ENCODE measurements at places on chromosomes 3 and 15. TPM values are rescaled to one million over a fixed set of nuclear protein-coding genes. Genes with fewer than 3 reads are reported as not detected.

DNA sequence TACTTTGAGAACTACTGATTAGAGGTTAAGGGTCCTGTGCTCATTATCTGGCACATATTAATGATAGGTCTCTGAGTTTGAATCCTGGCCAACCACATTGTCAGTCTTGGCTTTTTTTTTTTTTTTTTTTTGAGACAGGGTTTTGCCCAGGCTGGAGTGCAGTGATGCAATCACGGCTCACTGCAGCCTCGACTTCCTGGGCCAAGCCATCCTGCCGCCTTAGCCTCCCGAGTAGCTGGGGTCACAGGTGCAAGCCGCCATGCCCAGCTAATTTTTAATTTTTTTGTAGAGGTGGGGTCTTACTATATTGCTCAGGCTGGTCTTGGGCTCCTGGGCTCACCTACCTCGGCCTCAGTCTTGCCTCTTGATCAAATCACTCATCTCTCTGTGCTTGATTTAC, 547 bp upstream of the PCCB start:
- peak overlapping the region; percentile 69 for H3K4me3 ChIP-seq
- H3K36me3 ChIP-seq: no peaks in the 10 kb centered on the region
- no peaks in the 10 kb centered on the region for H3K4me1 ChIP-seq
- H3K27me3 ChIP-seq: no peaks in the 10 kb centered on the region
- DNase-seq: no peak

DNA sequence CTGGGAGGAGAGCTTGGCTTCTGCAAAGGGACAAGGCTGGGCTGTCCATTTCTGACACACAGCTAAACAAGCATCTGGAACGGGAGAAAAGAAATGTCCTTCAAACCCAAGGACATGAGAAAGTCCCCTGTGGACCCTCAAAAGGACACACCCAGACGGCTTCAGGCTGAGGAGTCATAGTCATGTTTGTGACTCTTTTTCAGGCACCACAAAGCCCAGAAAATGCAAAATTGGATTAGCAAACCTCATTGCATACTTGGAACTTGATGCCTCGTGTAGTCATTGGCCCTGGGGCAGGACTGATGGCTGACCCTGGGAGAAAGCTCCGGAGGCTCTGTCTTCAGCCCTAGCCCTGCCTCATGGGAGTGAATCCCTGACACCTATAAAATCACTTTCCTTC, 21.5 kb downstream of the FAM174B start:
- H3K27me3 ChIP-seq: no peaks in the 10 kb centered on the region
- H3K36me3 ChIP-seq: no peaks in the 10 kb centered on the region
- no peak for DNase-seq
- no peak overlapping the region for H3K4me3 ChIP-seq
- peaks cover 47% of the 10 kb centered on the region for H3K4me1 ChIP-seq
- no peak overlapping the region for H3K27ac ChIP-seq

- H3K4me3 ChIP-seq: no peak overlapping the region
- H3K27me3 ChIP-seq: peaks cover 12% of the 10 kb centered on the region
- DNase-seq: no peak
- no peaks in the 10 kb centered on the region for H3K4me1 ChIP-seq
These were observed 6.7 kb upstream of the SLC12A8 start for GRCh38 chr3:125219261-125219701.

DNA sequence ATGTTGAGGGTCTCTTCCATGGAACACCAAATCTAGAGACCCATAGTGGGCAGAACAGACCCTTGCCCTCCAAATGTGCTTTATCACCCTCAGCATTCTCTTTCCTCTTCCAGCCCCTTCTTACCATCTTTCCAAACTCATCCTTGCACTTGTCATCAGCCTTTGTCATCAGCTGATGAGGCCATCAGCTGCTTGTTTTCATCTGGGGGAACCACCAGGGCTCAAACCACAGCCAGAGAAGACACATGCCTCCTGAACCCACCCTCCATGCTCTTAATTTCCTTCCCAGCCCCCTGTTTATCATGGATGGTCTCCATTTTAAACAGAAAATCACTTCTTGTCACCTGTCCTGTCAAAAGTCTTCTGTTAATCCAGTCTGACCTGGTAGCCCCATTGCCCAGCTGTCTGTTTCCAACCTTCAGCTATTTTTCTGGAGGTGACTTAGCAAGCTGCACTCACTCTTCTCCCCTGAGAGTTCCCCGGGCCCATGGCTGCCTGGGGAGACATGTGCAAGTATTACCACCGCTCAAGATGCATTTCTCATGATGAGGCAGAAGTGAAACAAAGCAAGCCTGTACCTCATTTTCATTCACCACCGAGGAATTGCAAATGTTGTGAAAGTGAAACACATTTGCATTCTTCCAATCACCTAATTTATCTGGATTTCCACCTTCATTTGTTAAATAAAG, 14.7 kb upstream of the SYNM start:
- H3K36me3 ChIP-seq: no peaks in the 10 kb centered on the region
- no peaks in the 10 kb centered on the region for H3K4me1 ChIP-seq
- DNase-seq: no peak
- H3K4me3 ChIP-seq: no peak overlapping the region

Gene C3orf85
- not detected for total RNA-seq

GRCh38 chr3:63673111-63673510, 20.6 kb downstream of the SNTN start:
- no peaks in the 10 kb centered on the region for H3K36me3 ChIP-seq
- no peak for DNase-seq
- H3K4me3 ChIP-seq: no peak overlapping the region
- H3K27me3 ChIP-seq: no peaks in the 10 kb centered on the region
- no peaks in the 10 kb centered on the region for H3K4me1 ChIP-seq
- no peak overlapping the region for H3K27ac ChIP-seq

DNA sequence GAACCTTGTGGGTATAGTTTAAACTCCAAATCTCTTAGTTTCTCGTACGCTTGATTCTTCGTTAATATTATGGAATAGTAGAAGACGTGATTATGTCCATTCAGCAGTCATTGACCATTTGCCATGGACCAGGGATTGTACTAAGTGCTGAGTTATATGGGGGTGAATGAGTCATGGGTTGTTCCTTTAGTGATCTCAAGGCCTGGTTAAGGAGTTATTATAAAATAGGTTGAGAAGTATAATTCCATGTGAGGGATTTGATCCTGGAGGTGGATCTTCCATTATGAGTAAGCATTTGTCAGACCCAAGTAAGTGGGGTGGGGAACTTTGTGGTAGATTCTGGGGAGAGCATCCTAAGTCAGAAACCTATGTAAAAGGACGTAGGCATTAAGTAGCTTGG, 15.4 kb downstream of the NR2C2 start:
- H3K27ac ChIP-seq: no peak overlapping the region
- H3K4me3 ChIP-seq: no peak overlapping the region
- no peak for DNase-seq
- no peaks in the 10 kb centered on the region for H3K27me3 ChIP-seq
- no peaks in the 10 kb centered on the region for H3K36me3 ChIP-seq

Gene AMIGO3
- 0.82 TPM for total RNA-seq

Gene ZDHHC3
- total RNA-seq: 48.7 TPM

Gene GPR149
- total RNA-seq: not detected

DNA sequence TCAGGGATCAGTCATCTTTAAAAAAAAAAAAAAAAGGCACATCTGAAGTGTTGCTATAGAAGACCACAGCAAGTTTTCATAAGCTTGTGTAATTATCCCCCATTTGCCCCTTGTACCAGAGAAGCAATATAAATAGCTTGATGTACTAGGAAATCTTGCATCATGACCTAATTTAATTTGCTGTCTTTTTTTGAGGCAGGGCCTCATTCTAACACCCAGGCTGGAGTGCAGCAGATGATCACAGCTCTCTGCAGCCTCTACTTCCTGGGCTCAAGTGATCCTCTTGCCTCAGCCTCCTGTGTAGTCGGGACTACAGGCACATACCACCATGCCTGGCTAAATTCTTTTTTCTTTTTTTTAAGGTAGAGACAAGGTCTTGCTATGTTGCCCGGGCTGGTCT, 88.7 kb downstream of the ARIH1 start:
- no peaks in the 10 kb centered on the region for H3K27me3 ChIP-seq
- no peak for DNase-seq
- no peaks in the 10 kb centered on the region for H3K4me1 ChIP-seq

- H3K4me1 ChIP-seq: no peaks in the 10 kb centered on the region
- DNase-seq: no peak
- no peak overlapping the region for H3K27ac ChIP-seq
- H3K27me3 ChIP-seq: no peaks in the 10 kb centered on the region
These were observed 122.7 kb upstream of the TJP1 start for GRCh38 chr15:29944925-29945324.

Gene TMCC1
- 27.6 TPM for total RNA-seq

Gene TMEM43
- 68.0 TPM for total RNA-seq

Gene GOLGA8S
- 0.36 TPM for total RNA-seq

GRCh38 chr3:150069633-150070032, 98.9 kb upstream of the PFN2 start:
- H3K27me3 ChIP-seq: no peaks in the 10 kb centered on the region
- no peaks in the 10 kb centered on the region for H3K36me3 ChIP-seq
- H3K4me3 ChIP-seq: no peak overlapping the region
- peaks cover 9% of the 10 kb centered on the region for H3K4me1 ChIP-seq

Gene AADACL2
- not detected for total RNA-seq

GRCh38 chr3:58556001-58556400, 19.0 kb upstream of the ACOX2 start:
- H3K27ac ChIP-seq: no peak overlapping the region
- no peaks in the 10 kb centered on the region for H3K36me3 ChIP-seq
- H3K27me3 ChIP-seq: no peaks in the 10 kb centered on the region
- no peak overlapping the region for H3K4me3 ChIP-seq

GRCh38 chr15:37099319-37100108, 835 bp downstream of the MEIS2 start:
- DNase-seq: peak; percentile 81
- peak overlapping the region; percentile 84 for H3K4me3 ChIP-seq
- no peaks in the 10 kb centered on the region for H3K36me3 ChIP-seq
- no peaks in the 10 kb centered on the region for H3K4me1 ChIP-seq

Gene ROPN1
- total RNA-seq: not detected

- H3K27ac ChIP-seq: no peak overlapping the region
- H3K4me1 ChIP-seq: peaks cover 23% of the 10 kb centered on the region
- no peaks in the 10 kb centered on the region for H3K36me3 ChIP-seq
- H3K27me3 ChIP-seq: no peaks in the 10 kb centered on the region
These were observed 154.0 kb upstream of the THBS1 start for GRCh38 chr15:39426552-39427532.

DNA sequence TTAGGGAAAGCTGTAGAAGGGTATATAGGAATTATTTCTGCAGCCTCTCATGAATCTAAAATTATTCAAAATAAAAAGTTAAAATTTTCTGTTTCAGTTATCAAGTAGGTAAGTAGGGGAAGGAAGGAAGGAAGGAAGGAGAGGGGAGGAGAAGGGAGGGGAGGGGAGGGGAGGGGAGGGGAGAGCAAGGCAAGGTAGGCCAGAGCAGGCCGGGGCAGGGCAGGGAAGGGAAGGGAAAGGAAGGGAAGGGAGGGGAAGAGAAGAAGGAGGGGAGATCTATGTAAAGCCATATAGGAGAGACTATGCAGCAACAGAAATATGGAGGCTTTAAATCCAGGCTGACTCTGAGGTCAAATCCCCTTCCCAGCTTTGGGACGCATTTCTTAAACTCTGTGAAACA, 38.3 kb upstream of the BOC start:
- H3K4me3 ChIP-seq: no peak overlapping the region
- H3K27ac ChIP-seq: no peak overlapping the region
- no peaks in the 10 kb centered on the region for H3K27me3 ChIP-seq
- no peaks in the 10 kb centered on the region for H3K36me3 ChIP-seq

Gene SHC4
- 4.6 TPM for total RNA-seq

Gene SPRED1
- 13.3 TPM for total RNA-seq

DNA sequence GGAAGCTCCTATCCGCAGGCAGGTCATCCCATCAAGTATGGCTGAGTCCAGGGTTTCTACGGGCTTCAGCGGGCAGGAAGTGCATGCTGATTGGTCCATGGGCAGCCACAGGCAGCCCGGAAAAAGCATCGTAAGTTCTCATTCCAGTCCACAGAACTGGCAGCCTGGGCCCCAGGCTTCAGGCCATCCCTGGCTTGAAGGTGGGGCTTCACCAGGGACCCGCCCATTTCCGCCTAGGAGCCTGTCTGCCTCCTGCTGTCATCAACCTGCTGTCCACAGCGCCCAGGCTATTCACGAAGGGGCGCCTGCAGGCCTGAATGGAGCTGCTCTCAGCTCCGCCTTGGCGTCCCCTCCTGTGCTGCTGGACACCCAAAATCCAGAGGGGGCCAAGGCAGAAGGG, 13.9 kb downstream of the PCYT1A start:
- H3K27ac ChIP-seq: no peak overlapping the region
- H3K4me1 ChIP-seq: no peaks in the 10 kb centered on the region
- no peaks in the 10 kb centered on the region for H3K27me3 ChIP-seq
- no peak overlapping the region for H3K4me3 ChIP-seq
- H3K36me3 ChIP-seq: no peaks in the 10 kb centered on the region

DNA sequence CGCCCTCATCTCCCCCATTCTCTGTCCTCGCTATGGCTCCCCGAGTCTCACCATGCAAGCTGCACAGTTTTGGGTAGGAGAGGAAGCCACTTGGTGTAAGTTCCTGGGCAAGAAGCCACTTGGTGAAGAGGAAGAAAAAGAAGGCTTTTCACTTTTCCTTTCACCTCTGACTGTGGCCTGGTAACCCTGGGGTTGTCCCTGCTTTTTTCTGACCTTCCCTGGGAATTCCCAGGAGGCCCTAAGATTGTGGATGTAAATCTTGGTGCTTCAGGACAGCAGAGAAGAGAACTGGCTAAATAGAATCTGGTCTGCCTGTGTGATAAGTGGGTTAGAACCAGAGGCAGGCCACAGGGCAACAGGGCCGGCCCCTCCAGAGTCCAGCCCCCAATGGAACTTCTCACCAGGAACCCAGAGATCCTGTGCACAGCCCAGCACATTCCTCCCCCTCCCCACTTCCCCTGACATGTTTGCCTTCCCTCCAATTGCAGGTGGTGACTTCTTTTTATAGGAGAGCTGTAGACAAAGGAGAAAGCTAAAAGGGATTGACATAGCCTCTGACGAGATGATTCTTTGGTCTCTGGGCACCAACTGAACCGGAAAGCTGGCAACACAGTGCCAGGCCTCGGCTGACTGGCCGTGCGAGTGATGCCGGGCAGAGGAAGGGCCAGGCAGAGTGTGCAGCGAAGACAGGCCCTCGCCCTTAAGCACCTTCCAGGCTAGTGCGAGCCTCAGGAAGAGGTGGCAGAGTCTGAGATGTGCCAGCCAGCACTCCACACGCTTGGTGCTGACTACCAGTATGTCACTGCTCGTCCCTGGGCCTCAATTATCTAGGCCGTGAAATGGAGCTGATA, 19.4 kb upstream of the SKOR1 start:
- no peak overlapping the region for H3K4me3 ChIP-seq
- DNase-seq: peak; percentile 25
- no peaks in the 10 kb centered on the region for H3K27me3 ChIP-seq
- no peak overlapping the region for H3K27ac ChIP-seq

DNA sequence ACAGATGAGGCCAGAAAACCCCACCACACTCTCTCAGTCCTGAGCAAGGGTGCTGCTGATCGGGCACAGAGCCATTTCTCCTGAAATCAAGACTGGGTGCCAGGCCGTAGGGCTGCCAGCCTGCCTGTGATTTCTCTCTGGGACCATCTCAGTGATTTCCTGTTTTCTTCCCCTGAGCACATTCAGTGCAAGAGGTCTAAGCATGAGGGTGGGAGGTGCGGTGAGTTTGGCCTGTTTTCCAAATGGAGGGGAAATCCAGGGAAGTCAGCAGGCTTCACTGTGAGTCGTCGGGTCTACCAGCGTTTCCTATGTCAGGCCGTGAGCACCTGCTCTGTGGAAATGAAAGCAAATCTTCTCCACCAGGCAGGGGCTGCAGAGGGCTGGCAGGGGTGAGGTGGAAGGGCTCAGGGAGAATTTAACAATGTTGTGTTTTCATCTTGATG, 82.3 kb downstream of the ST6GAL1 start:
- H3K27me3 ChIP-seq: no peaks in the 10 kb centered on the region
- H3K4me3 ChIP-seq: no peak overlapping the region
- no peaks in the 10 kb centered on the region for H3K36me3 ChIP-seq
- peak overlapping the region; percentile 35 for H3K27ac ChIP-seq
- H3K4me1 ChIP-seq: no peaks in the 10 kb centered on the region
- no peak for DNase-seq

Gene ATP10A
- 7.7 TPM for total RNA-seq

Measured in sigmoid colon (tissue), 7 donors.